ENCODE measurements at places on chromosomes 5 and 9.

- no peak for DNase-seq
Measured at GRCh38 chr9:68925175-68925574, 88.7 kb downstream of the PRKACG start.

- no peak for DNase-seq
Measured at GRCh38 chr9:98173181-98173580, 19.3 kb downstream of the CORO2A start.

GRCh38 chr5:125564317-125564975 is 818.0 kb upstream of the ZNF608 start:
- no peak for DNase-seq

GRCh38 chr5:68381909-68382308 is 166.4 kb downstream of the PIK3R1 start:
- no peak for DNase-seq

DNA sequence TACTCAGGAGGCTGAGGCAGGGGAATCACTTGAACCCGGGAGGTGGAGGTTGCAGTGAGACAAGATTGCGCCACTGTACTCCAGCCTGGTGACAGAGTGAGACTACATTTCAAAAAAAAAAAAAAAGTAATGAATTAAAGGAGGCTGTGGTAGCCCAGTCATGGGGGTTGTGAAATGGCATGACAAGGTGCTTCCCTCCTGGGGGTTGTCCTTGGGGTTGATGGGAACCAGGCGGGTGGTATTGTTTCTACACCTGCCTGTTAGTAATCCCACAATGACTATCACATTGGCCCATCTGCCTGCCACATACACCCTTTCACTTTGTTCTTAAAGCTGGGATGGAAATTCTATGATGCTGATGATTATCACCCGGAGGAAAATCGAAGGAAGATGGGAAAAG is 5.6 kb downstream of the IDNK start:
- no peak for DNase-seq

DNA sequence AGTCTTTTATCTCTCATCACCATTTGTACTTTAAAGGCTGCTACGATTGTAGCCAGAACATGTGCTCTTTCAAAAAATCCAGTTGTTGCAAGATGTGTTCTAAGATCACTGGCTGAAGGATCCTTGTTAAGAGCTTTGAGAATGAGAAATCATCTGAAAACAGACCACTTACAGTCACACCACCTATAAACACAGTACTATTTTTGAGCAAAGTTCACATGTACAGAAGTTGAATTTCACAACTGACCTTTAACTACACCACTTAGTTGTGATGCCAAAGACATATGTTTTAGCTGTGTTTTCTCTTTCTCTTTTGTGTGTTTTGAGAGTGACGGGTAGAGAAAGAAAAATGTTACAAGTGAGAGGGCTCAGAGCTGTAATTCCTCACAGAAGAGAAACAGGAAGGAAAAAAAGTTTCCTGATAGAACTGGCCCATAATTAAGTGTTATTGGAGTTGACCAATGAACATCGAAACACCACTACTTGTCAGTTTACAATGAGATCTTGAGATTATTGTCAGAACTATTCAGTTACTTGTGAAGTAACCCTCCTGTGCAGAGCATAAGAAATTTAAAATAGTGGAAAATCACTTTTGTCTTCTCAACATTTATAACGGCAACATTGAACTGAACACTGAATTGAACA is 245.4 kb downstream of the MLLT3 start:
- no peak for DNase-seq

DNA sequence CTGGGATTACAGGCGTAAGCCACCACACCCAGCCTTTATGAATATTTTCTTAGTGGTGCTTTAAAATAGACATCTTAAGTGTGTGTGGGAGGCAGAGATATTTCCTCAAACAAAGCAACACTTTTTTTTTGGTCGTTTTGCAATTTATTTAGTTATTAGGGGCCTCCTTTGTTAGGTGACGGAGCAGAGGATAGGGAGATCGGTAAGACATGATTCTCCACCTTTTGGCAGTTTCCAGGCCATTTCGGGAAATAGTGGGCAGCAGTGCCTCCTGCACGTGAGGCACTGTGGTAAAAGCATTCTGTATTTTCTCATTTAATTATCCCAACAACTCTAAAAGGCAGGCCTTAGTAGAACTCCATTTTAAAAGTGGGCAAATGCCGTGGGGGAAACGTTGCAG is 1.9 kb downstream of the OCLN start:
- no peak for DNase-seq

DNA sequence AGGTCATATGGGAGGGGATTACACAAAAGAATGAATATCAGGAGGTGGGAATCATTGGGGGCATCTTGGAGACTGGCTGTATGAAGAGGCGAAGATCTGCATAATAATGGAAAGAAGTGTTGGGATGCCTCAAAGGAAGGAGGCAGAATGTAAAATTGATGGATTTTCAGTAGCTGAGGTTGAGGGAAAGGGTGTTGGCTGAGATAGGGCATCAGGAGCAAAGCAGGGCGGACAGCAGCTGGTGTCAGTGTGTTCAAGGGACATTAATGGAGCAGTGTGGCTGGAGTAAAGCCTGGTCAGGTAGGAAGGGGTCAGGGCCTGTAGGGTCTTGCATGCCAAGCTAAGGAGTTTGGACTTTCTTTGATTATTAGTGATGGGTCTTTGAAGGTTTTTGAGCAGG is 65.2 kb upstream of the TNFAIP8 start:
- no peak for DNase-seq

DNA sequence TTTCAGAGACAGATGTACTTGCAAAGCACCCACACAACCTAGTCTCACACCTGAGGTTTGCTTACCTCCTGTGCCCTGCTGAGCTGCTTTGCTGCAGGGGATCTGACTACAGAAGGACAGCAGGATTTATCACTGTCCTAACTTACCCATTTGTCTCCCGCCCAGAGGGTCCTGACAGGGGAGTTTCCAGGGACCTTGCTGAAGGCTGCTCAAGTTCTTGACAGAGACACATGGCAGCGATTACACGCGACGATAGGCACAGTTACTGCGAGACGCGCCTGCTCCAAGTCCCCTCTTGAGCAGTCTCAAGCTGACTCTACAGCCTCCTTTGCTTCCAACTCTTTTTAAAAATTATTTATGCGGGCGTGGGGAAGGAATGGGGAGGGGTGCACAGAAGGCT is 24.6 kb upstream of the GALNT10 start:
- DNase-seq, result no peak
